Cerebellar cortex (tissue), 1 donor: ENCODE measurements at places on chromosomes 4 and X.
A peak's percentile ranks its signal among the peaks of the same experiment; 100 is the strongest.

GRCh38 chr4:149158817-149159216 is 656.8 kb downstream of the IQCM start:
- DNase-seq, result no peak

- no peak for DNase-seq
Observed at GRCh38 chrX:121160987-121161386, 113.6 kb downstream of the GLUD2 start.

DNA sequence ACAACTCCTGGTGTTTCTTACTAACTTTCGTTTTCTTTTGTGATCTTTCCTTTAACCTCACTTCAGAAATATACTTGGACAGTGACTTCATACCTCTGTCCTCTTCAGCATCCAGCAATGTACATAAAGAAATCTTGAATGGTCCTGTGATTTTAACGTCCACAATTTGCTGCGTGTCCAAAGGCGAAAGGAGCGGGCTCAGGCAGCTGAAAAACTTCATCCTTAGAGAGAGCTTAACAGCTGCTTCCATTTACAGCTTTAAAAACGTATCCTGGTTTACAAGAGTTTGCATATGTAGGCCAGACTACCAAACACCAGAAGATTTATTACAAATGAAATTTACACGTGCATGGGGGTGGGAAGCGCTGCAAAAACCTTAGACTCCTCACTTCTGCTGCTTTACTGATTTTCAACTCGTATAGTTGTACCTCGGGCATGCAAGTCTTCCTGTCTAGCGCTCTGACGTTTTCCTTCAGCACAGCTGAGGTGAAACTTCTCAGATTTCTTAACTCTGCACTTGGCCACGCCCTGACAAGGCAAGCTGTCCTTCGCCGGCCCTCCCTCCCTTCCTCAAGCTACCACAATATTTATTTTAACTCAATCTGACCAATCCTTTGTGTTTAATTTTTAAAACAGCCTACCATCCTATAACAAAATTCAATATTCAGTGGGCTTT is 406.4 kb downstream of the FAM47A start:
- no peak for DNase-seq

DNA sequence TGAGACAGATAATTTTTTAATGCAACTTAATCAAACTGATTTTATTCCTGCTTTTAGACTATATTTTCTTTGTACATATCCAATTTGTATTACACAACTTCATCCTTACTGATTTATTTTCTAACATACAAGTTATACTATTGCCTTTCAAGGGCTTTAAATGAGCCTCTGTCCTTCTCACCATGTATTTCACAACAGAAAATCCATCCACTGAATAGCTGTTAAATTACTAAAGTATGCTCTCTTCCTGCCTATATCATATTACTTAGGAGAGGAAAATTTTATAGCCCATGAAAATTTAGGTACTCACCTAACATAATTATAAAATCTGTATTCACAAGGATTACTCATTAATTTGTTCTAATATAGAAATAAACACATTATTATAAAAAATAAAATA is 528.6 kb downstream of the ANKRD50 start:
- no peak for DNase-seq

DNA sequence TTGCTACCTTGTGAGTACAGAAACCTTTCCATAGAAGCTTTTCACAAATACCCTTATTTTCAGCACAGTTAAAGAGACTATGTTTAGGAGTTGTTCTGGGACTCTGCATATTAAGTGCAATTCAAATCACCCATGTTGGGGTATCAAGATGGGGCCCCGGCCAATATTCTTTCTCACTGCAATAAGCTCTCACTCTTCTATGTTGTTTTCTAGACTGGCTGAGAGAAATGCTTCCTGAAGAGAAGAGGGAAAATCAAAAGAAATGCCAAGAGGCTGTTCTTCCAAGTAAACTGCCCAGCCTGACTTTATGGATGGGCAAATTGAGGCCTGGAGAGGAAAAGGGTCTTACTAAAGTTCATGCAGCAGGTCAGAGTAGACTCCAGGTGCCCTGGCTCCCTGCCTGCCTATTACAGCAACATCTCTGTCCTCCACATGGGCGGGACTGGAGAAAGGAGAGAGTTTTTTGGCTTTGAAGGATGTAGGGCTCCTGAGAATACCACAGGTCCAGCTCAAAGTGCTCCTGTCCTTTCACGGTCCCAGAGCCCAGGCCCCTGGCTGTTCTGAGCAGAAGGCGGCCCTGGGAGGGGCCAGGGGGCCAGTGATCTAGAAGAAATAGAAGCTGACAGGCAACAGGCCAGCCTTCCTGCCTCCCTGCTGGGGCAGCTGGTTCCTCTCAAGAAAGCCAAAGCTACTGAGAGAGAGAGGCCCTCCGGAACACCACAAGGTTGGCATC is 745 bp upstream of the IQSEC2 start:
- peak; percentile 91 for DNase-seq

DNA sequence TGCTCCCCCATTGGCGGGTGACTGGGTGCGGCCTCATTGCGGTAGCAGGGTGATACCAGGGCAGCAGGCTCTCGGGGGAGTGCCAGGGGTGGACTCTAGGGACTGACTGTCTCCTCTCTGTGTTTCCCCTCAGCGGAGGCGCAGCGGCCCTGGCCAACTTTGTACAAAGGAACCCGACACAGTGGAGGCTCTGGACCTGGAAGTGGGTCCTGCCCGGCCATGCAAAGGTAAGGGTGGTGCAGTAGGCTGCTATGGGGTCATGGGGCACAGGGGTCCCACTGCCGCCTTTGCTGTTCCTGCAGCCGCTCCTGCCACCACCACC is 16.3 kb downstream of the SULT1B1 start:
- DNase-seq, result no peak

GRCh38 chr4:152704788-152705187 is 25.0 kb upstream of the TMEM154 start:
- DNase-seq, result no peak

- no peak for DNase-seq
Observed at GRCh38 chr4:172978848-172979247, 189.8 kb upstream of the GALNT7 start.

DNA sequence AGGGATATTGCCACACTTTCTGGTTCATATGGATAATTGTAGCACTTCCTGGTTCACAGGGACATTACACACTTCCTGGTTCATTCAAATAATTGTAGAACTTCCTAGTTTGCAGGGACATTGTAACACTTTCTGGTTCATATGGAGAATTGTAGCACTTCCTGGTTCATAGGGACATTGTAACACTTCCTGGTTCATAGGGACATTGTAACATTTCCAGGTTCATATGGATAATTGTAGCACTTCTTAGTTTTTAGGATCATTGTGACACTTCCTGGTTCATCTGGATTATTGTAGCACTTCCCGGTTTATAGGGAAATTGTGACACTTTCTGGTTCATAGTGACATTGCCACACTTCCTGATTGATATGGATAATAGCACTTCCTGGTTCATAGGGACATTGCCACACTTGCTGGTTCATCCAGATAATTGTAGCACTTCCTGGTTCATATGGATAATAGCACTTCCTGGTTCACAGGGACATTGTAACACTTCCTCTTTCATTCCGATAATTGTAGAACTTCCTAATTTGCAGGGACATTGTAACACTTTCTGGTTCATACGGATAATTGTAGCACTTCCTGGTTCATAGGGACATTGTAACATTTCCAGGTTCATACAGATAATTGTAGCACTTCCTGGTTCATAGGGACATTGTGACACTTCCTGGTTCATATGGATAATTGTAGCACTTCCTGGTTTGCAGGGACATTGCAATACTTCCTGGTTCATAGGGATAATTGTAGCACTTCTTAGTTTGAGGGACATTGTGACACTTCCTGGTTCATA is 59.2 kb upstream of the CD99 start:
- DNase-seq, result no peak

- DNase-seq, result no peak
Observed at GRCh38 chr4:150032541-150032940, 45.7 kb upstream of the DCLK2 start.

DNA sequence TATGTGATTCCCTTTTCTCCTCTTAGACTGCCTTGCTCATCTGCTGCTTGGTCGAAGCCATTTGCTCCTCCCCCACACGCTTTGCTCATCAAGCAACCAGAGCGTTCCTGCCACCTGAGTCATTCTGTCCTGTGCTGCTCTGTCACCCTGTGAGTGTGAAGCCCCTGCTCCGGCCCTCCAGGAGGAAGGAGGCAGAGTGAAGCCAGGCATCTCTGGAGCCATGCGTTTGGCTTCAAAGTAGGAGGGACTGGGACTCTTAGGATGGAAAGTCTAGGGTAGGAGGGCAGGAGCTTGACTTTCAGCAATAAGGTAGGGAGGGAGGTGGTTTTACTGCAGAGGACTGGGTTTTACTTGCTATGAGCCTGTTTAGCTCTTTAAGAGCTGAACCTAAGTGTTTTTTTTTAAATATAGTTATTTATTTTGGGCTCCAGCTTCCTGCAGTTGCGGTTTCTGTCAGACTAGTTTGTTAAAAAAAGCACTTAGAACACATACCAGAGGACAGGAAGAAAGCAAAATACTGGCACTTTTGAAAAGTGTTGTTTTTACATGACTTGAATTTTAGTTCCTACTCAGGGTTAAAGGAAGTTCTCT is 63.6 kb downstream of the SPINK2 start:
- DNase-seq, result no peak

DNA sequence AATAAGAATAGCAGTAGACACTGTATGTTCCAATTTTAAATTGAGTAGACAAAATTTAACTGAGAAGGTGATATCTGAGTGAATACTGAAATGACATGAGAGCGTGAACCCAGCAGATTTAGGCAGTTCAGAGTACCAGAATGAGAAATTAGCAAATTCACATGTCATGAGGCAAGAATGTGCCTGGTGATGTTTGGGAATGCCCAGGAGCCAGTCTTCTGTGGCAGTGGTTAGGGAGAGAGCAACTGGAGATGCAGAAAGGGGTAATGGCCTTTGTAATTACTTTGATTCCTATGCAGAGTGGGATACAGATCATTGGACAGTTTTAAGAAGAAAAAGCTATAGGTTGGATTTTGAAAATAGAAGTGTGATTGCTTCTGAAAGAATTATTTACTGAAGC is 621.9 kb downstream of the TECRL start:
- no peak for DNase-seq

DNA sequence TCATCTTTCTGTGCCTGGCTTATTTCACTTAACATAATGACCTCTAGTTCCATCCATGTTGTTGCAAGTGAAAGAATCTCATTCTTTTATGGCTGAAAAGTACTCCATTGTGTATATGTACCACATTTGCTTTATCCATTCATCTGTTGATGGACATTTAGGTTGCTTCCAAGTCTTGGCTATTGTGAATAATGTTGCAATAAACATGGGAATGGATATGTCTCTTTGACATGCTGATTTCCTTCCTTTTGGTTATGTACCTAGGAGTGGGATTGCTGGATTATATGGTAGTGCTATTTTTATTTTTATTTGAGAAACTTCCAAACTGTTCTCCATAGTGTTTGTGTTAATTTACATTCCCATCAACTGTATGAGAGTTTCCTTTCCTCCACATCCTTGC is 71.2 kb downstream of the TACR3 start:
- DNase-seq, result no peak

- DNase-seq, result no peak
Observed at GRCh38 chrX:124594017-124594651, 247.8 kb downstream of the SH2D1A start.

DNA sequence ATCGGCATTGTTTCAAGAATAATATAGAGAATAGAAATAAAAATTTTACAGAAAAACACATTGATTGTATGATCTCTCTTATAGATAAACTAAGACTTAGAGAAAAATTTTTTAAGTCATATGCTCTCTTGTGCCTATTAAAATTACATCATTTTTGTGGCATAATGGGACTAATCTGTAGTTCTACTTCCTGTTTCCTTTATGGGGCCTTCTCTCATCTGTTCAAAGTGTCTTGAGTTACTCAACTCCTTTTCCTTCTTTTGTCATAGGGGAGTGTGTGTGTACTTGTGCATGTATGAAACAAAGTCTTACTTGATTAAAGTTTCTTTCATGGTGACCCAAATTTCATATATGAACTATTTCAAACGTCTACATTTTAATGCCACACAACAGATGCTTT is 1448.9 kb upstream of the TENM3 start:
- DNase-seq, result no peak

GRCh38 chrX:49266523-49267445 is 2.3 kb upstream of the FOXP3 start:
- DNase-seq, result no peak

DNA sequence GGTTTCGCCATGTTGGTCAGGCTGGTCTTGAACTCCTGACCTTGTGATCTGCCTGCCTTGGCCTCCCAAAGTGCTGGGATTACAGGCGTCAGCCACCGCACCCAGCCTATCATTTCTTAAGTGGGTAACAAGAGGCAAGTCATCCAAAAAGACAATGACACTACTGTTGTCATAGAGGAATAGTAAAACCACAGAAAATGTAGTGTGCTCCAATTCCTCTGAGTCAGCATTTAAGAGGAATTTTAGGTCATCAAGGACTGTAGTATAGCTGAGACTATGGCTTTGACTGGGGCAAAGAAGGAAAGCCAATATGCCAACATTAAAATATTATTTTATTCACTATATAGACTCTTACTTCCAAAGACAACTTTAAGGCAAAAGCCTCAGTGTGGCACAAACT is 48.4 kb downstream of the ATP8A1 start:
- no peak for DNase-seq

- no peak for DNase-seq
Observed at GRCh38 chr4:110613745-110614144, 9.1 kb downstream of the PITX2 start.
